MCF 10A (cell line): ENCODE measurements at places on chromosomes 7 and 10.

DNA sequence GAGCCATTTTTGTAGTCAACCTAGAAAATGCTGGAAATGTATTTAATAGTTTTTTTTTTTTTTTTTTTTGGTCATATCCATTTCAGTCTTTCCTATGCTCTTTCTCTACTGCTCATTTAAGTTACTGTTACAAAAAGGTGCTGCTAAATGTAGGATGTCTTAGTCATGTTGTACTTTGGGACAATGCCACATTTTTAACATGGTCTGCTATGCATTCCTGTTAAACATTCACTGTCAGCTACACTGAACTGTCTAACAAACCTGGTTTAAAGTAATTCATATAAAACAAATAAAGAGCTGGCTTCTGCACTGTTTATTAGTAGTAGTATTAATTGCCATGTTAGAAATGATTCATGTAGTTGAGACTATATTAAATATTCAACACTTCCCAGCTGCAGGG, 108.6 kb downstream of the NSUN6 start:
- peak; percentile 4 for DNase-seq

DNA sequence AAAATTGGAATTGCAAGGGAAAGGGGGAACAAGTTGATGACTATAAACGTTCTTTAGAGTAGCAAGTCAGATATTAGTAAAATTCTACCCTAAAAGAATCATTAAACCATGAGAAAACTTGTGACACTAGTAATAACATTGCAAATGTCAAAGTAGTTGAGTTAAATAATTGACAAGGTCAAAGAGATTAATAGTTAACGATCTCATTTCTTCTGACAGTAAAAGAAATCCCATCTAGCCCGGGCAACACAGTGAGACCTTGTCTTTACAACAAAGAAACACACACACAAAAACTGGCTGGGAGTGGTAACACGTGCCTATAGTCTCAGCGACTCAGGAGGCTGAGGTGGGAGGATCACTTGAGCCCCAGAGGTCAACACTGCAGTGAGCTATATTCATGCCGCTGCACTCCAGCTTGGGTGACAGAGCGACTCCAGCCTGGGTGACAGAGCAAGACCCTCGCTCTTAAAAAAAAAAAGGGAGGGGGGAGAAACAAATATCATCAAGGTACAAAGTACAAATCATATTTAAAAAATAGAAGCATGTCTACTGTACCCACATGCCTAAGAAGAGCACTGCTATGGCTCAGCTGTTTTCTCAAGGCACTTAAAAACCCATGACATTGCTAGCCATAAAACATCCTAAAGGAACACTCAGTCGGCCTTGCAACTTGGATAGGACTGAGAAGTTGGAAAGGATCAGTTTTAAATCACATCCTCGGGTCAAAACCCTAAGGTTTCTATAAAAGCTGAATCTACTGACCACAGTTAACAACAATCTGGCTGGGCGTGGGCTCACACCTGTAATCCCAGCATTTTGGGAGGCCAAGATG, 401.1 kb downstream of the PARD3 start:
- no peak for DNase-seq

DNA sequence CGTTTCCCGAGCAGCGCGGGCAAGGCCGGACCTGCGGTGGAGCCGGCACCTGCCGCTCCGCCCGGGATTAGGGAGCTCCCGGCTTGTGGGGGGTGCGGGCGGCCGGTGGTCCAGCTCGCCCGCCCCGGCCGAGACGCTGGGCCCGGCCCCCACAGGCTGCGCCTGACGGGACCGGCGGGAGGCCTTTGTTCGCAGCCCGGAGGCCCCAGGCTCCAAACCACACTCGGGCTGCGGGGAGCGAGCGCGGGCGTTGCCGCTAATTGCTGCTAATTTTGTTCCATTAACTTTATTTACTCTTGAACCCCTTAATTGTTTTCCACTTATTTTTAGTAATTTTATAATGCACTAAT, 9.6 kb downstream of the UNCX start:
- DNase-seq, result no peak

GRCh38 chr7:95368235-95368634, 27.9 kb downstream of the PON3 start:
- peak; percentile 16 for DNase-seq

GRCh38 chr7:101021703-101022102, 1.8 kb downstream of the MUC17 start:
- DNase-seq, result no peak

- no peak for DNase-seq
Observed at GRCh38 chr10:88256886-88257285, 326.2 kb downstream of the RNLS start.

DNA sequence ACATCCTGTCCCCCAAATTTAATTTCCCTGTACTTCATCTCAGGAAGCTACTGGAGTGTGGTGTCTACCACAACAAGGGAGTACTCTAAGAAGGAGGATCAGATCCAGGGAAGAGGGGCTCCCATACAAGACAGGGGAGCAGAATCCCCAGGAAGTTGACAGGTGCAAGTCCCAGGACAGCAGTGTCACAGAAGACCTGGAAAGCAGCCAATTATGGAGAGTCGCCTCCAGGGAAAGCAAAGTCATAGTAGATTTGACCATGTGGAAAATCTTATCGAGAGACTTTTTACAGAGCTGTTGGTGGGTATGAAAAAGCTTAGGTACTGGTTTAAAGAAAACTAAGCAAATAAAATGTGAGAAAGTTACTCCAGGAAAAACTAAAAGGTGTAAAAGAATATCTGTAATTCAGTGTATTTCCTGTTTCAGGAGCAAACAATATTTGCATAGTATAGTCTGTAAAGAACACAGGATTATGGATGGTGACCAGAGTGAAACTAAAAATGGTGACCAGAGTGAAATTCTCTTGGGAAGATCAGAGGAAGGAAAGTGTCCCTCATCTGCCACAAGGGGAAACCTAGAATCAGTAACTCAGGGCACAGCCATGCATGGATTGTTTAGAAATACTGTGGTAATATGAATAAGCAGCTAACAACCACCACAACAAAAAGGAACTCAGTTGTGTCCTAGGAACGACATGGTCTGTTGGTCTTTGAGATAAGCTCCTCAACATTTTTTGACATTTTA, 44.5 kb downstream of the LANCL2 start:
- no peak for DNase-seq
